ENCODE measurements at places on chromosomes 3 and 15.

DNA sequence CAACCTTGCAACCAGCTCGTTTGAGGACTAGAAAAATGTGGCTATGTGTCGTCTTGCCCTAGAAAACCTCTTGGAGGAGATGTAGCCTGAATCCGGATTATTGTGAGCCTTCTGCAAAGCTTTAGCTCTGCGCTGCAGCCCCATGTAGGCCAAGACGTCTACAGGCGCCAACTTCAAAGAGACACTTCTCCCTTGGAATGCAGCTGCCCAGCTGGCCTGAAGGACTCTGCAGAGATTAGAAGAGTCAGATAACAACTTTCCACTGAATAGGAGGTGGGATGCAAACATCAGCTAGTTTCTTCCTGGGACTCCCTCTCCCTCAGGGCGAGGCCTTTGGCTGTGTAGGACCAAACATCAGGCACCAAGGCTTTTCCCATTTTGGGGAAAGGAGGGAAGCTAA is 356.5 kb upstream of the IL12A start:
- no peak for DNase-seq

DNA sequence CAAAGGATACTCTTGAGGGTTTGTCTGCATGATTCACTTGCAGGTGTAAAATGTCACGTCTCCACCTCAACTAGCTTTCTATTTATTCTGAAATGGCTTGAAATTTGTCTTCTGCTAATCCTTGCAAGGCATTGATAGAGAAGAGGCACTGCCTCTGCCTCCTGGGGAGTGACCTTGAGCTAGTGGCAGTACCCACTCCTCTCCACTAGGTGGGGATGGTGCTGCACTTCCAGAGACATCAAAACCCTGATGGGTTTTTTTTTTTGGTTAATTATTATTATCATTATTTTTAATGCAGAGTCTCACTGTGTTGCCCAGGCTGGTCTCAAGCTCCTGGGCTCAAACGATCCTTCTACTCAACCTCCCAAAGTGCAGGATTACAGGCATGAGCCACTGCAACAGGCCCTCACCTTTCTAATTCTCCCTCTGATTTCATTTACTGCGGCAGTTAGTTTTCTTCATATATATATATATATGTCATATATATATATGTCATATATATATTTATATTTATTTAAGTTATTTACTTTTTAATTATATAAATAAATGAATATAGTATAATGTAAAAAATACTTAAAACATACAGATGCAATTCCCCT is 117.6 kb upstream of the EIF1B start:
- peak; percentile 59 for DNase-seq

GRCh38 chr15:45866616-45867015 is 231.8 kb downstream of the SQOR start:
- no peak for DNase-seq

DNA sequence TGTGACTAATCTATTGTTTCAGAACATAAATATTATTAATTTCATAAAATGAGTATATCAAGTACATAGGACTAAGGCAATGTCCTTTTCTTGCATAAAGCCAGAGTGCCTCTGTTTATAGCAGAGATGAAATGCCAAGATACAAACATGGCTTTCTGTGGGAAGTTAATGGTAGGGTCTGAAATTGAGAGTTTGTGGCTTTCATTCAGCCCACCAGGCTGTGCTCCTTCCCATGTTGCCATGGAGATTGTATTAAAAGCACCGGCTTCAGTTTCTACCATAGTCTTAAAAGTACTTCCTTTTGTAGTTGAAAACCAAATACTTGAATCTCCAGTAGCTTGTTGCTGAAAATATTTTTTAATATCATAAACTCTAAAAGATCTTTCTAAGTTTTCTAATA is 114.0 kb downstream of the LRRC28 start:
- no peak for DNase-seq

DNA sequence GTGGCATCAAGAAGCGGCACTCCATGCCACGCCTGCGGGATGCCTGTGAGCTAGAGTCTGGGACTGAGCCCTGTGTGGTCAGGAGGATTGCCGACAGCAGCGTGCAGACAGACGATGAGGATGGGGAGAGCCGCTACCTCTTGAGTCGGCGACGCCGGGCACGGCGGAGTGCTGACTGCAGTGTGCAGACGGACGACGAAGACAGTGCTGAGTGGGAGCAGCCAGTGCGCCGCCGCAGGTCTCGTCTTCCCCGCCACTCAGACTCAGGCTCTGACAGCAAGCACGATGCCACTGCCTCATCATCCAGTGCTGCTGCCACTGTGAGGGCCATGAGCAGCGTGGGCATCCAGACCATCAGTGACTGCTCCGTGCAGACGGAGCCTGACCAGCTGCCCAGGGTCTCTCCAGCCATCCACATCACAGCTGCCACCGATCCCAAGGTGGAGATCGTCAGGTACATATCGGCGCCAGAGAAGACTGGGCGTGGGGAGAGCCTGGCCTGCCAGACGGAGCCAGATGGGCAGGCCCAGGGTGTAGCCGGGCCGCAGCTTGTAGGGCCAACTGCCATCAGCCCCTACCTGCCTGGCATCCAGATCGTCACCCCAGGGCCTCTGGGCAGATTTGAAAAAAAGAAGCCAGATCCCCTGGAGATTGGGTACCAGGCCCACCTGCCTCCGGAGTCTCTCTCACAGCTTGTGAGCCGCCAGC is 16.8 kb upstream of the APEH start:
- DNase-seq: no peak

DNA sequence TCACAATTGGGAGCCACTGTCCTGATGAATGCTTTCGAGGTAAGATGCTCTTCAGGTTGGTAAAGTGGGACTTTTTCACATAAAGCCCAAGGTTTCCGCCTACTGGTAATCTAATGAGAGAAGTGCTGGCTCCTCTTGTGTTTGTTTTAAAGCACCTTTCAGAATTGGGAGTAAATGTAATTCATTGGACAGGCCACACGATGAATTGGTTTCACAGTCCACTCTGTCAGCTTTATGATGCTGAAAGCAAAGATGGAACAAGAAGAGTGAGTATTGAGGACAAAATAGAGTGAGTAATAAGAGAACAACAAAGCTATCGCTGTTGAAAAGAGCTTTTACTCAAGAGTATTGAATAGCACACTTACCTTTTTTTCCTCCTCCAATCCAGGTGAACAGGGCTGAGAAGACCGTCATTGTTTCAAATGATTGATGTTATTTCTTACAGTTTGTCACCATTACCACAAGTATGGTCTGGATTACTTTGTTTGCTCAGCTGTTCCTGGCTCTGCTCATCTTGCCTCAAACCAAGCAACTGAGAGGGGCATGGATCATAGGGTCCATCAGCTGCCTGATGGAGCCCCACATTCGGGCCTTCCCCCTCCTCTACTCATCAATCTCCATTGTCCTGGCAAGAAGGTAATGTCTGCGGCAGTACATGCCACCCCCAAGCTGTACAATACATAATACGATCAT is 136.1 kb upstream of the CNTN4 start:
- no peak for DNase-seq

GRCh38 chr3:168127466-168127865 is 31.7 kb upstream of the GOLIM4 start:
- DNase-seq: no peak

DNA sequence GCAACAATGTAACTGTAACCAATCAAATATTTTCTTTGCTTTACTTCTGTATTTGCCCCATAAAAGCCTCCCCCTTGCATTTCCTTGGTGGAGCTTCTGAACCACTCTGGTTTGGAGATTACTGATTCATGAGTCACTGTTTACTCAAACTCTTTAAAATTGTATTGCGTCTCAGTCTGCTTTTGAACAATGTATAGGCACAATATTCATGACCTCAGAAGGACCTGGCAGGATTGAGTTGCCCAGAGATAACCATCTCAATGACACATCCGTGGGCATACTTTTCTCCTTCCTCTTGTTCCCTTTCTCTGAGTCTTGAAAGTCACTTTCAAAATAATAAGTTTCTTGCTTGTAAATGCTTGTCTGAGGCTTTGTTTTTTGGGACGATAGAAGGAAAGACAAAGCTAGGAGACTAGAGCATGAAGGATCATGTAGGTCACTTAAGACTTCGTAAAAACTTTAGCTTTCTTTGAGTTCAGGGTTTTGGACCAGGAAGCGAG is 57.1 kb upstream of the POU1F1 start:
- DNase-seq: no peak

- DNase-seq: peak; percentile 83
Measured at GRCh38 chr3:10602769-10603768, 97.7 kb upstream of the ATP2B2 start.

- no peak for DNase-seq
Measured at GRCh38 chr3:198107840-198108734, 148.1 kb downstream of the LMLN start.

DNA sequence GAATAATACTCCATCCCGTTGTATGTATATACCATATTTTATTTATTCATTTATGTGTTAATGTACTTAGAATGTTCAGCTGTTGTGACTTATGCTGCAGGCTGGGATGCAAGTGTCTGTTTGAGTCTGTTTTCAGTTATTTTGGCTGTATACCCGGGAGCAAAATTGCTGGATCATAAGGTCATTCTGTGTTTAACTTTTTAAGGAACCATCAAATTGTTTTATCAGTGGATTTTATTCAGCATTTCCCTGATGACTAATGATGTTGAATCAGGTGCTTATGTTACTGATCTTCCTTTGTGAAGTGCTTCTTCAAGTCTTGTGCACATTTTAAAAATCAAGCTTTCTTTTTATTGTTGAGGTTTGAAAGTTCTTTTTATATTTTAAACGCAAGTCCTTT is 118.1 kb downstream of the SLC25A26 start:
- no peak for DNase-seq

DNA sequence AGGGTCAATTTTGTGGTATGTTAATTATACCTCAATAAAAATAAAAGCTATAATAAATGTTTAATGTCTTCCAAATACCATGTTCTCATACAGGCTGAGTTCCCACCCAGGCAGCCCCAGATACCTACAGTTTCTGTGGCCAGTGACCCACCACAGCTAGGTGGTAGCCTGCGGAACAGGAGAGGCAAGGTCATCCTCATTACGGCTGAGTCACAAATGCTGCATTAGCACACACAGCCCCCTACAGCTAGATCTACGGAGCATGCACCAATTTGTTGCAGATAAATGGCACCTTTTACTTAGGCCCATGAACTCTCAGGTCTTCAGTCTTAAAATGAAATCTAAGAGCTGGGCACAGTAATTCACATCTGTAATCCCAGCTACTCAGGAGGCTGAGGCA is 5.1 kb downstream of the SPATA12 start:
- DNase-seq: no peak

DNA sequence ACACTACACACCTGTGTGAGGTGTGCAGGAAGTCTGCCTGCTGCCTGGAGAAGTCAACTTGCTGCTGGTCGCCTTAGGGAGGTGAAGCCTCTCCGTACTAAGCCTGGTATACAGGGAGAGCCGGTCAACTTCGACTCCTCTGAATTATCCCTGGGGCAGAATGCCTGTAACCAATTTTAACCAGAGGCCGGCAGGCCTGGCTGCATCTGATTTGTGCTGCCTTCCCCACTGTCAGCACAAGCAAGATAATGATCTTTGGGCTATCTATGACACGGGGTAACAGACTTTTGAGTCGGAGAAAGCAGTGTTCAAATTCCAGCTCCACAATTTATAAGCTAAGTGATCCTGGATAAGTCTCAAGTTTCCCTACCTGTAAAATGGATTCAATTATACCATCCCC is 42.3 kb downstream of the MAGEF1 start:
- no peak for DNase-seq

DNA sequence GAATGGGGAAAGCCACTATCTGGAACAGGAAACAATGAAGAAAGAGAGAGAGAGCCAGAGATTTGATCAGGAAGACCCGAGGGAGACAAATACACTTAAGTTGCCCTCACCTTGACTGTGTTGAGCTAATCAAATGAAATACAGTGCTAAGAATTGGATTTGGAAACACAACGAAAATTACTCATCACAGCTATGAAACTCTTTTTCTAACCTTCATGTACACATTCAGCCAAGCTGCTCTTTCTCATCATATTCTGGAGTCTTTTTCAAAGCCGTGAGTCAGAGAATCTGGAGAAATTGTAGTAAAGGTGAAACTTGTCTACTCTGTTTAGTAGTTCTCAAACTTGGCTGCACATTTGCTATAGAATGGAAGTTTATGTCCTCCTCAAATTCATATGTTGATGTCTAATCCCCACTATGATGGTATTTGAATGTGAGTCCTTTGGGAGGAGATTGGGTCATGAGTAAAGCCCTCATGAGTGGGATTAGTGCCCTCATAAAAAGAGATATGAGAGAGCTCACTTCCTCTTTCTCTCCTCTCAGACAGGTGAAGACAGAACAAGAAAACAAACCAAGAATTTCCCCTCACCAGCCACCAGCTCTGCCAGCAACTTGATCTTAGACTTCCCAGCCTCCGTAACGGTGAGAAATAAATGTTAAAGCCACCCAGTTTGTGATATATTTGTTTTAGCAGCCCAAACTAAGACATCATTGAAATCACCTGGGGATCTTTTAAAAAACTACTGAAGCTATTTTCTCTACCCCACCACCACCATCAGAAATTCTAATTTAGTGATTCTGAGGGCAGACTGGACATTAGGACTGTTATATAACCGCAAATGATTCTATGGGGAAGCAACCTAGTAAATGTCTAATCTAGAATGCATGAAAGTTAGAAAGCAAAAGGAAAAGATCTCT is 143.6 kb upstream of the GRM7 start:
- DNase-seq: no peak

GRCh38 chr15:88389120-88389519 is 78.1 kb downstream of the MRPL46 start:
- DNase-seq: no peak

DNA sequence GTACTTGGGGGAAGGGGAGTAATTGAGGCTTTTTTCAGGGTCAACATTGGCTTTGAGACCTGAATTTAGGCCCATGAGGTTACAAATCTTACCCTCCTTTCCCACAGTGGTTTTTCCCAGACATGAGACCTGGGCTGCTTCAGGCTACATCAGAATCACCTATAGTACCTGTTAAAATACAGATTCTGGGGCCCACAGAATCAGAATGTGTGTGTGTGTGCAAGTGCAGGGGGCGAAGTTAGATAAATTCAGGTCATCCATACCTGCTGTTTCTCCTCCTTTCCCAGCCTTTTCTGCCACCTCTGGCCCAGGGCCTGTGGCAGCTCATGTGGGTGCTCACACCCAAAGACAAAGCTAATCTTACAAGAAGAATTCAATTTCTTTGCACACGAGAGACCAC is 110.5 kb downstream of the RAB11A start:
- DNase-seq: no peak

- no peak for DNase-seq
Measured at GRCh38 chr15:75677465-75678323, 30.0 kb downstream of the SNX33 start.

DNA sequence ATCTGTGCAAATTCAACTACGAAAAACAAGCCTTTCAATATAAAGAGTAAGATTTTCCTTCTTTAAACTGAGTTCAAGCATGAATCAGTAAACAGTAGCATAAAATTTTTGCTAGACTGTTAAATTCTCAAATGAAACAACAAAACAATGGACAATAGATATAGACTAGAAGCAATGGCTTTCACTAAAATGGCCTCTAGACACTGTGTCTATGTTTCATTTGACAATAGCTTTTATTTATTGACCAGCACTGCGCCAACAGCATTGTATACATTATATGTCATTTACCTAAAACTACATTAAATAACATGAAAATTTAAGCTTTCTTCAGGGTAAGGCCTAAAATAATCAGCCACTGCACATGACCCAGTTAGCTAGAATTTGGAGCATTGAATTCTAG is 148.5 kb downstream of the DUT start:
- no peak for DNase-seq

GRCh38 chr3:126850370-126851085 is 132.4 kb upstream of the PLXNA1 start:
- DNase-seq: no peak

All from activated CD4-positive, alpha-beta T cell treated with anti-CD3 and anti-CD28 coated beads, Interleukin-2, amount 10 ng/mL, durations not matched to agents 7 days and 5 days (primary cell).